Trophoblast cell (in vitro differentiated cells and primary cell): ENCODE measurements at places on chromosomes 13 and 19.

GRCh38 chr19:45485305-45486077, 11.4 kb downstream of the RTN2 start:
- DNase-seq, result peak; percentile 97

DNA sequence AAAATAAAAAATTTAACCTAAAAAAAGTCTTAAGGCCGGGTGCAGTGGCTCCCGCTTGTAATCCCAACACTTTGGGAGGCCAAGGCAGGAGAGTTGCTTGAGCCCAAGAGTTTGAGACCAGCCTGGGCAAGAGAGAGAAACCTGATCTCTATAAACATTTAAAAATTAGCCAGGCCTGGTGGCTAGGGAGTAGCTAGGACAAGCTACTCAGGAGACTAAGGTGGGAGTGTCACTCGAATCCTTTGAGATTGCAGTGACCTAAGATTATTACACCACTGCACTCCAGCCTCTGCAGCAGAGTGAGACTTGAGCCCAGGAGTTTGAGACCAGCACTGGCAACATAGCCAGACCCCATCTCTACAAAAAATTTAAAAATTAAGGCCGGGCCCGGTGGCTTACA, 1.1 kb downstream of the CCDC97 start:
- DNase-seq, result no peak

DNA sequence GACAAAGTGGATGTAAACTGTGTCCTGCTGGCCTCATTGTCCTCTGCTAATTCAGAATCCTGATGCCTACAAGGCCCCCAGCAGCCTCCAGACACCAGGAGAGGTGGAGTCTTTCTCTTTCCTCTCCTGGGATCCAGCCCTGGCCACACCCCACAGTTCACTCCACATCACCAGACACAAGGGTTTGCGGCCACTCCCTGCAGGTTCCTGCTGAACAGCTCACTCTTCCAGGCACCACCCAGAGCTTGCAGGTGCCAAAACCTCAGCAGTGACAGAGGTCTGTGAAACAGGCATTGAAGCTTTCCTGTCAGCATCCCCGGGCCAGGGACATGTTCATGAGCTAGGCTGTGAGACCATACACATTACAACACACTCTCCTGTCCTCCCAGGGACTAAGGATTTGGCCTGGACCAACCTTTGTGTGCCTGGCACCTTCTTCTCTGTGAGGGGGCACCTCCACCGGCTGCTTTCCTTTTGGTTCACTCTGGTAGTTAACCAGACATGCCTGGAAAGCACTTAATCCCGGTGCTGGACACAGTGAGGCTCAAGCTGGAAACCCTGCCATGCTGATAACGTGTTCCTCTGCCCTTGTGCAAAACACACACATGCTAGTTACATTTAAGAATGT, 11.1 kb upstream of the ATP12A start:
- no peak for DNase-seq

GRCh38 chr19:6632002-6632621, 37.8 kb downstream of the TNFSF14 start:
- DNase-seq, result peak; percentile 92

- no peak for DNase-seq
Measured at GRCh38 chr19:13097033-13097462, 5.6 kb downstream of the LYL1 start.

GRCh38 chr19:55672418-55672817, 2.6 kb upstream of the EPN1 start:
- no peak for DNase-seq

DNA sequence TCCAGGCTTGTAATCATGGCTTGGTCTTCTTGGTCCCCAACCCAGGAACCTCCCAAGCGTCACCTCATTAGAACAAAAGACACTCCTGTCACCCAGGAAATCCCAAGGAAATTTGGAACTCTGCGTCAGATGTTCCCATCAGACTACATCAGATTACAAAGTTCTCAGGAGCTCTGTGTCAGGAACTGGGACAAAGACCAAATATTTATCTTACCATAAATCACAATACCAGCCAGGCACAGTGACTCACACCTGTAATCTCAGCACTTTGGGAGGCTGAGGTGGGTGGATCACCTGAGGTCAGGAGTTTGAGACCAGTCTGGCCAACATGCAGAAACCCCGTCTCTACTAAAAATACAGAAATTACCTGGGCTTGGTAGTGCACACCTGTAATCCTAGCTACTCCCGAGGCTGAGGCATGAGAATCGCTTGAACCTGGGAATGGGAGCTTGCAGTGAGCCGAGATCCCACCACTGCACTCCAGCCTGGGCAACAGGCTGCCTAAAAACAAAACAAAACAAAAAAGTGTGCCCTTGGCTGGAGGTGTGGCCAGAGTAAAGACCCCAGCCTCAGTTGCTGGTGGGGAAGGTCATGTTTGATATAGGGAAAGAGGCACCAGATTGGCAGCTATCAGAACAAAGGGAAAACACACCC, 16.7 kb upstream of the CCDC124 start:
- DNase-seq, result peak; percentile 96

DNA sequence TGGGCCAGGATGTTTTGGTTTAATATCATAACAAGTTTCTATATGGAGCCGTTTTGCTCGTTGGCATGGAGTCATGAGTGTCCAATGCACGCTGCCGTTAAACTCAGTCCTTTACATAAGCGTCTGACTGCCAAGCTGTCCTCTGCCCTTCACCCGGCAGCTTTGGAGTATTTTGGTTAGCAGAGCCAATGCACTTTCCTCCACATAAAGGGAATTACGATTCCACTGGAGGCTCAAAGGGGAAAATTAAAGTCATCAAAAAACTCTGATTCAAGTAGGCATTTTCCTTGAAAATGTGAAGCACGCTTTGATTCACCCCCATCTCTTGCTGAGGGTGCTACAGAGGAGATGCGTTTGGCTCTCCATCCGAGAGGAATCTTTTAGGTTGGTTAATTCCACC, 144.4 kb upstream of the ARGLU1 start:
- DNase-seq, result no peak

DNA sequence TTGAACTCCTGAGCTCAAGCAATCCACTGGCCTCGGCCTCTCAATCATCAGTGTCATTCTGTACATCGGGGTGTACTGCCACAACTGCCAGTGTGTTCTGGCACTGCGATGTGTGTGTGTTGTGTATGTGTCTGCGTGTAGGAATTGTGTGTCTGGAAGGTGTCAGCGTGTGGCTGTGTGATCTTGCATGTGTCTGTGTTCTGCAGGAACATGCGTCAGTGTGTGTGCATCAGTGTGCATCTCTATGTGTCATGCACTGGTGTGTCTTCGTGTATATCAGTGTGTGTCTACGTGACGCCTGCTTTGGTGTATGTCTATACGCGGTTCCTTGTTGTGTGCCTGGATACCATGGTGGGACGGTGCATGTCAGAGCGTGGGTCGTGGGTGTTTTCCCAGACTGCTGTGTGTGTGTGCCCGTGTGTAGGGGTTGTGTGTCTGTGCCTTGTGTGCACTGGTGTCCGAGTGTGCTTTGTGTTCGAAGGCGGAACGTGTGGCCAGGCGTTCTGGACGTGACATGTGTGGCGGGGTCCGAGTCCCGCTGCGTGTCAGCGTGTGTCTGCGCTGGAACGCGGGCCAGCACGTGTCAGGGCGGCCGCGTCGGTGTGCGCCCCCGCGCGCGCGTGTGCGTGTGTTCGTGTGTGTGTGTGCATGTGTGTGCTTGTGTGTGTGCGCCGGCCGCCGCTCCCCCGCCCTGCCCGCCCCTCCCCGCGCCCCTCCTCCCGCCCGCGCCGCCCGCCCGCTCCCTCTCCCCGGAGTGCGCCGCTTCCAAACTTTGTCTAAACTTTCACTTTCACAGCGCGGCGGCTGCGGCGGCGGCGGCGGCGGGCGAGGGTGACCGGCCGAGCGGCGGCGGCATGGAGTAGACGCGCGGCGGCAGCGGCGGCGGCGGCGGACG, at the start of gene NFIX:
Gene NFIX (plus strand): TSS at position 775 of the 895 bp plus-strand sequence. CDS start 363 bp downstream, outside the sequence.
- DNase-seq, result no peak

DNA sequence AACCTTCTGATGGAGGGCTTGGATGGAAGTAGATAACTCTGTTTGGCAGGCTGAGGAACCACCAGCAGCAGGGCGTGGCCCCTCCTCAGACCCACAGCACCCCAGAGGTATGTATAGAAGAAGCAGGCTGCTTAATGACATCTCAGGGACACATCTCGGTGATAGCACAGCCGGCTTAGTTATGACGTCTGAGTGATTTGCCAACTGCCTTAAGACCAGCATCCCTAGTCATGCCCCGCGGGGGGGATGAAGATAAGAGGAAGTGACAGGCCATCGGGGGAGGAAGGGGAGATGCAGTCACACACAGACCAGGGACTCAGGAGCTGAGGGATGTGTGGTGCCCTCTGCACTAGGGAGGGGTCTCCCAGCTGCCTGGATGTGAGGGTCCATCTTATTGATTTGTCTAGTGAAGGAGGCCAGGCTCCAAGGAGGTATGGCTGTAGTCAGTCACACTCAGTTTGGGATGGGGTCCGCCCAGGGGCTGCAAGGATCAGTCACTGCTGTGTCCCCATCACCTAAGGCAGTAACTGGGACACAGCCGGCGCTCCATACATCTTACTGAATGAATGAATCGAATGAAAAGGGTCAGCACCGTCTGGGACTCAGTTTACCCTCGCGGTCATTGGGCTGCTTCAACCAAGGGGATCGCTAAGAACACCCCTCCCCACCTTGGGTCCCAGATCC, 19.2 kb upstream of the ERCC1 start:
- peak; percentile 100 for DNase-seq

- no peak for DNase-seq
Measured at GRCh38 chr19:3045885-3046697, 16.2 kb downstream of the TLE5 start.

DNA sequence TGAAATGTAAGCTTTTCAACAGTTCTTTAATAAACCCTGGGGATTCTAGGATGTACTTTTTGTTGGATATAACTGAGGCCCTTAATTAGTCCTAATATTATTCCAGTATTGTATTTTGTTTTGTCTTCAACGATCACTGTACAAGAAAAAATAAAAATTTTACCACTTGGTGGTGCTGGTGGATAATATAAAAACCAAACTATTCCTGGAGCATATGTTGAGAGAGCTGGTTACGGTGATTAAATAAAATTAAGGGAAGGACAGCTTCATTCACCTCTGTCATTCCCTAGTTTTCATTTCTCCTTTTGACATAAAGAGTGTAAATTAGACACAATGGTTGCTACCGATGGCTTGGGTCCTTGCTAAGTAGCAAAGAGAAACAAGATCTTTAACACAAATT, 598.6 kb upstream of the PCDH20 start:
- DNase-seq, result no peak

GRCh38 chr19:46828484-46828883, 22.2 kb downstream of the AP2S1 start:
- peak; percentile 42 for DNase-seq

GRCh38 chr13:78593652-78594455, 9.5 kb downstream of the POU4F1 start:
- no peak for DNase-seq

DNA sequence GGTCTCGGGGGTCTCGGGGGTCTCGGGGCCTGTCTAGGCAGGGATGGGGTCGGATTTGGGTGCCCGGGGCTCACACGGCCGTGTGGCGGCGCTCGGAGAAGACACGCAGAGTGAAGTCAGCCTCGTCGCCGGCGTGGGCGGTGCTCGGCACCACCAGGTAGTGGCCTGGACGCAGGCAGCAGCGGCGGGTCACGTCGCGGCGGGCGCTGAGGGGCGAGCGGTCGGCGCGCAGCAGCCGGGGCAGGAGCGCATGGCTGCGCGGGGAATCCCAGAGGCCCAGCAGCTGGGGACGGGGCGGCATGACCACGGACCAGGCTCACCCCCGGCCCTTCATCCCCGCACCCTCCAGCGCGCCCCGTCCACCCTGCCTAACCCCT, 8.2 kb downstream of the CAPN12 start:
- peak; percentile 86 for DNase-seq

- no peak for DNase-seq
Measured at GRCh38 chr19:42316223-42317211, 3.4 kb downstream of the TMEM145 start.

DNA sequence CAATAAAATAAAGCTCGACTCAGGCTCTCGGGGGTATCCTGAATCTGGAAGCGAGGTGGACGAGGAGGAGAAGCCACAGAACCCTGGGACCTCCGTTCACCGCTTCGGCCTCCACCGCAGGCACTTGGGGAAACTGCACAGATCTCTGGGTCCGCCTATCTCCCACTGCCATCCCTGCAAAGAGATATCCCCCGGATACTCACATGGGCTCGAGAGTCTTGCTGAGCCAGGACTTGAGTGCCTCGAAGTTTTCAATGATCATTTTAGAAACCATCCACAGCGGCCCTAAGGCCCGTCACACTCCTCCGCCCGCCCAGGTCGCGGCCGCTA, 589 bp downstream of the RBM26 start:
- DNase-seq, result no peak

- no peak for DNase-seq
Measured at GRCh38 chr13:102530751-102531150, 66.0 kb upstream of the TPP2 start.
